ENCODE measurements at places on chromosomes 5 and 9.
A peak's percentile ranks its signal among the peaks of the same experiment; 100 is the strongest.

DNA sequence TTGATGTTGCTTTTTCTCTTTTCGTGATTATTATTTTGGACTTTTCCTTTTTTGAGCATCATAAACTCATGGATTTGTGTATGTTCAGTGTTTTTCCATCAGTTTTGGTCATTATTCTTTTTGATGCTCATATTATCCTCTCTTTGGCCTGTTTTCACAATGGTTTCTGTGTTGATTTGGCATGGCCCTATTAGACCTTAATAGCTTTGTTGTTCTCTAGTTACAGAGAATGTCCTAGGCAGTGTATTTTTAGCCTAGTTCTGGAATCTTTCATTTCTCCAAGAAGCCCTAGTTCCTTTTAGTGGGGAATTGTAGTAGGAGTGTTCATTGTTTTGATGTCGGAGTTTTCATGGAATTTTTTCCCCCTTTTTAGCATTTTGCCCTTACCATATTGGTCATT lies 41.3 kb upstream of the ROPN1L start:
- no peak for DNase-seq

- DNase-seq: no peak
Observed at GRCh38 chr5:157533011-157533481, 42.5 kb downstream of the ADAM19 start.

DNA sequence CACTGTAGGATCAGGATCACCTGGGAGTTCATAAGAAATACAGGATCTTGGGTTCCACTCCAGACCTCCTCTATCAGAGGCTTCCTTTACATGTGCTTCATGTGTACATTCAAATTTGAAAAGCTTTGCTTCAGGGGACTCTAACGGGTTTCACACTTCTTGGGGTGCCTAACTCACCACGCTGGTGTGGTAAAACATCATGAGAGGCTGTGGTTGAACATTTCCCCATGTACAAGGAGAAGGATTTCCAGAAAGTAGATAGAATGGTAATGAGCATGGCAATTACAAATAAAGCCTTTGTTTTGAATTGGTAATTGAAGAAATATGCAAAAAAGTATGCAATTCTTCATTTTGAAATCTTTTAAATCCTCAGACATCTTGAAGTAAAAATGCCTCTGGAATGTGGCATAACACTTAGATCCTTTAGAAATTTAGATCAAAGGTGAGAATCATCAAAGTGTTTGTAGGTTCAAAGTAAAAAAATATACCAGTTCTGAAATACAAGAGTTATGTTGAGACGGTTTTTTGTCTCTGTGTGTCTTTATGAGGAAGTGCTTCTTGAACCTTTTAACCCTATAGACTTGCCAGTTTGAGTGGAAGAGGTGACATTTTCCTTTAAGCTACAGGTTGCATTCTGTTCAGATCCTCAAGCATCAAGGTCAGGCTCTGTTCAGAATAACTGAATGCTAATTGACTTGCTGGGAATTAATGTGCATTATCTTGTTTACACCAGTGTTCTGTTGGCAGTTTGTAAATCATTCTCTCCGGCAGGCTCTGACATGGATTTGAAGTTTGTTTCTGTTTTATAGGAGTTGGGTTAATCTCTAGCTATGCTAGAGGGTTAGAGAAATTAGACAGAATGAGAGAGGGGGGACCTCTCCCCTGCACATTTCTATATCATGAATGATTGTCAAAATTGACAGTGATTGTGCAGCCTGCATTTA lies 415.3 kb downstream of the MAN2A1 start:
- peak; percentile 20 for DNase-seq

GRCh38 chr9:108924466-108924865 lies 9.5 kb downstream of the ELP1 start:
- DNase-seq: no peak

DNA sequence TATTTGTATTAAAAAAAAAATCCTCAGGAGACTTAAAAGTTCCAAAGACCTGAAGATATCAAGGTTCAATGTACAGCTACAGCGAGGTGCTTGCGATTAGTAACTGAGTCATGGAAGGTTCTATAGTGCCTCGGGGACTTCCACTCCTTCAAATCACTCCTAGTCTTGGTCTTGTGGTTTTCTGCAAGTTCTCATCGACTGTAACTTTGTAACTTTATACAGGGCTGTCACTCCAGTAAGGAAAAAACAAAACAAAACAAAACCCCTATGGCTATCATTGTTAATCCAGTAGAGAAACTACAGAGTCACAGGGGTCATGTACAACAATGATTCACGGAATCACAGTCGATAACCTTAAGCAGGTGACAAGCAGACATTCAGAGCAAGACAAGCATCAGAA lies 39.8 kb upstream of the SELENOP start:
- DNase-seq: no peak

- no peak for DNase-seq
Observed at GRCh38 chr5:164289526-164289925, 784.1 kb downstream of the MAT2B start.

DNA sequence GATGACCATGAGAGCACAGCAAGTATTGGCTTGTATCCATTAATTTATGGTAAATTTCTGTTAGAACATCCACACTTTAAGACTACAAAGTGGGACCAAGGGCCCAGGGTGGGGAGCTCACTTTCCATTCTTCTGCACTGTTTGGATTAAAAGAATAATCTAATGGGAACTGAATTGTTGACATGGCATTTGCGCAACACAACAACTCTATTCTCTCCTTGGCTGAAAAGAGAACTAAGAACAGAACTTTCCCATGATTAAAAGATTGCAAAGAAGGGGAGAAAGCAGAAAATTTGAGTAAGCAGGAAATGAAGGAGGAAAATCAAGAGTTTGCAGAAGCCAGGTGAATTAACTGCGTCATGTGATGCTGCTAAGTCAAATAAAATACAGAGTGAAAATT lies 143.4 kb downstream of the HINT1 start:
- no peak for DNase-seq

- no peak for DNase-seq
Observed at GRCh38 chr9:112731971-112732370, 14.1 kb upstream of the INIP start.

GRCh38 chr5:159620853-159621540 lies 290.7 kb upstream of the IL12B start:
- DNase-seq: no peak

DNA sequence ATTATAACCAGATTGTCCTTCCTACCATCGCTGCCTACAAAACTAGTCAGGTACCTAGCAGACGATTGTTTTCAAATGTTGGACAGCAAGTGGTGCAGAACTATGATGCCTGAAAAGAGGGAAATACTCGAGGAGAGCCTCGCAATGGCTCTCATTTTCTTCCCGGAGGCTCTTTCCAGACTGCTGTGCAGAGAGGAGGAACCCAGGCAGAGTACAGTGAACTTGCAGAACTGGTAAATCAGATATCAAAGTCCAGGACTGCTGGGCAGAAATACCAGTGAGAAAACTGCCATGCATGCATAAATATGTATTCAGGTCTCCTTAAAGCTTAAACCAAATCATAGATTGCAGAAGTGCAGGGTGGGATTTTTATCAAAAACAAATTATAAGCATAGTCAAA lies 26.4 kb upstream of the UGT3A1 start:
- DNase-seq: no peak

- no peak for DNase-seq
Observed at GRCh38 chr5:134115806-134116175, 1.3 kb downstream of the TCF7 start.

DNA sequence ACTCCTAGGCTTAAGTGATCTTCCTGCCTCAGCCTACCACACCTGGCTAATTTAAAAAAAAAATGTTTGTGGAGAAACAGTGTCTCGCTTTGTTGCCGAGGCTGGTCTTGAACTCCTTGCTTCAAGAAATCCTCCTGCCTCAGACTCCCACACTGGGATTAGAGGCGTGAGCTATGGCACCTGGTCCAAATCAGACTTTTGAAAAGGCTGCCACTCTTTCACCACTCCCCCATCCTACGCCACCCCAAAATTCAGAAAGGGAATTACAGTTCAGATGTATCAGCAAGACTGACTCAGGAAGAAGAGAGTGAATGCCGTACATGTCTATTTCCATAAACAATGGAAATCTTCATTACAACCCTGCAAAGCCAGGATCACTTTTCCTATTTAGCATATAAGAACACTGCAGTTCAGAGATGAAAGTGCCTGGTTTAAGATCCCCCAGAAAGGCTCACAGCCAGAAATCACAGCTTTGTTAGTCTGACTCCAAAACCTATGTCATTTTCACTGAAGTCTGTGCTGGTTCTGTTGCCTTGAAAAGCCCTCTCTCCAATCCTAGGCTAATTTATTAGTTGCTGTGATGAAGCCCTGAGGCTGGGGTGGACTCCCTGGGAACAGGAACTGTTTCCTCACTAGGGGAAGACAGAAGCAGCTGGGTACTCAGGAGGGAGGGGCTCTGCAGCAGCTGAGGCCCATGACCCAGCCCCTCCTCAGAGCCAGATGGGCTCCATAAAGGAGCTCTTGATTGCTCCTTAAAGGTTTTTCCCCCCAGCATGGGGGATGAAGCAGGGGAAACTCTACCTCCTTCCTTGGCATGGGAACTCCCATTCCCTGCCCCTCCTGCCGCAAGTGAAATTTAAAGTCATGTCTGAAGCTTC lies 3.1 kb downstream of the FBLL1 start:
- DNase-seq: no peak

GRCh38 chr9:70553707-70554673 lies 139.5 kb upstream of the KLF9 start:
- peak; percentile 78 for DNase-seq

DNA sequence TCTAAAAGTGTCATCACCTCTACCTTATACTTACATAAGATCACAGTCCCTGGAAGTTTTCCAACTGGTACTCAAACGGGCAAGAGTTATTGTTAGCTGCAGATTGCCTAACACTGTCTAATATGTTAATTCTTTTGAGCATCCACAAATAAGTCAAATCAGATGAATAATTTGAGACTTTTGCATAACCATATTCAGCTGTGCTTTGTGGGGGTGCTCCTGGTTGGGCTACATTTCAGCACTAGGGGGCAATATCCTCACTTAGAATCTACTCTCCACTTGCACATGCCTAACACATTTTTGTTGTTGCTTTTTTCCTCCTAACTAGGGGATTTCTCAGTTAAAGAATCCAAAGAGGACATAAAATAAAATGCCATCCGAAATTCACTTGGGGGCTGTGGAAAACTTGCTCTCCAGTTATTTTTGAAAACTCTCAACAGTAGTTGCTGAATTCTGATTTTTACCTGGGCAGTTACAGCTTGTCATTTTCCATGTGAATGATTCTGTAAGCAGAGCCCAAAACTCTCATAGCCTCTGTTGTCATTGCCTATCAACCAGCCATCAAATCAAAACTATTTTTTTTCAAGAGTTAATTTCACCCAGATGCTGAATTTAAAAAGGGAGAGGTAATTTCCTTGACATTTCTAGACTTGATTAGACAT lies 71.5 kb downstream of the TRIM36 start:
- peak; percentile 43 for DNase-seq

DNA sequence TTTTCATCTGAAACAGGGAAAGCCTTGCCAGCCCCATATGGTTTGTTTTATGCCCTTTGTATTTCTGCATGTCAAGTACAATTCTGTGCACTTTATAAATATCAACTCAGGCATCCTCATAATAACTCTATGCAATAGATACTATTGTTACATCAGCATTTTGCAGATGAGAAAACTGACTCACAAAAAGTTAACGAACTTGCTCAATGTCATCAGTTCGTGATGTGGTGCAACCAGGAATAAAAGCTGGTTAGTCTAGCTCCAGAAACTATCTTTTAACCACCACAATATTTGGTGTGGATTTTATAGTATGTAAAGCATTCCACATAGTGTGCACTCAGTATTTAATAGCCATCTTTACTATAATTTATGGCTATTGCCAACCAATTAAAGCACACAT lies 134.9 kb downstream of the MRPS30 start:
- peak; percentile 93 for DNase-seq

DNA sequence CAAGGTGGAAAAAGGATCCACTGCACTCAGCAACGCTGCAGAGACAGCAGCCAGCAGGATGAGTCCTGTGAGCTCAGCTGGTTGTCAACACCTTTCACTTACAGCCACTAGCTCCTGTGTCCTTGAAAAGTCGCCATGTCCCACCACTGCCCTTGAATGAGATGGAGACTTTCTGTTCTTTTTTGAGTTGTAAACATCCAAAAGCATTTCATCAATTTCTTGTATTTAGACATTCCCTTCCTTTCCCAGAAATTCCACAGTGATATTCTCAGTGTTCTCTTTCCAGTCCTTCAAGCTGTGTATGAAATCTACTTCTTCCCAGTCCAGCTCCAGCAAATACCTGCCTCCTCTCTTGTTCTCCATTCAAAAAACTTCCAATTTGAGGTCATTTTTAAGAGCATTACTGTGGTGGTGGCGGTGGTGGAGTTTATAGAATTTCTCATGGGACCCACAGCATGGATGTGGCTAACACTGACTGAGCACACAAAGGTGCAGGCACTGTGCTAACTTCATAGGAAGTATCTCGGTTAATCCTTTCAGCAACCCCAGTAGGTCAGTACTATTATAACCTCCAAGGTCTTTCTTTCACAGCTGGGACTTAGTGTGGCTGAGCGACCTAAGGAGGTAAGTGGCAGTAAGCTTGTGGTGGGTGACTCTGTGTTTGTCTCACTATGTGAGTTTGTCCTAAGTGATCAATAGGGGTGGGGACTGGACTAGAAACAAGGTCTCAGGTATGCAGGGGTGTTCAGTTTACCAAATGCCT lies 15.0 kb upstream of the GPX3 start:
- no peak for DNase-seq

- no peak for DNase-seq
Observed at GRCh38 chr5:149170299-149170698, 29.0 kb downstream of the ABLIM3 start.

GRCh38 chr9:121634329-121635261 lies 16.8 kb upstream of the DAB2IP start:
- peak; percentile 21 for DNase-seq

GRCh38 chr5:135122797-135123196 lies 88.8 kb upstream of the PITX1 start:
- no peak for DNase-seq

- peak; percentile 19 for DNase-seq
Observed at GRCh38 chr5:144567421-144567780, 396.7 kb downstream of the KCTD16 start.

GRCh38 chr9:127162864-127163365 lies 40.5 kb upstream of the ANGPTL2 start:
- DNase-seq: no peak

DNA sequence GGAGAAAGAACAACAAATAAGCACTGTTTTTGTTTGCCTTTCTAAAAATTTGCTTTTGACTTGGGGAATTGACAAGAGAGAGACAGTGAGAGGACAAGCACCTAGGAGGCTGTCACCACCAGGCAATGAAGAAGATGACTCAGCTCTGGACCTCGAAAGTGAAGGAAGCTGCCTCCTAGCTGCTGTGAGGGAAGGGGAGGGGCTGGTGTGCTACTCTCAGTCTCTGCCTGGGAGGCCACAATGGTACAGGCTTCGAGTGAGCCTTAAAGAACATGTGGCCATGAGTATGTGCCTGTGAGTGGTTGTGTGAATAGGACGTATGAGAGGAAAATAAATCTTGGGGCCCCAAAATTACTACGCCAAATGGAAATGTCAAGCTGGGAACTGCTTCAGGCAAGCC lies 7.1 kb upstream of the PLK2 start:
- peak; percentile 60 for DNase-seq

- peak; percentile 55 for DNase-seq
Observed at GRCh38 chr5:76642390-76643040, 19.3 kb upstream of the F2RL2 start.

All from fibroblast of skin of right quadriceps (primary cell).